ENCODE measurements at places on chromosomes 6 and 20.
A peak's percentile ranks its signal among the peaks of the same experiment; 100 is the strongest.

DNA sequence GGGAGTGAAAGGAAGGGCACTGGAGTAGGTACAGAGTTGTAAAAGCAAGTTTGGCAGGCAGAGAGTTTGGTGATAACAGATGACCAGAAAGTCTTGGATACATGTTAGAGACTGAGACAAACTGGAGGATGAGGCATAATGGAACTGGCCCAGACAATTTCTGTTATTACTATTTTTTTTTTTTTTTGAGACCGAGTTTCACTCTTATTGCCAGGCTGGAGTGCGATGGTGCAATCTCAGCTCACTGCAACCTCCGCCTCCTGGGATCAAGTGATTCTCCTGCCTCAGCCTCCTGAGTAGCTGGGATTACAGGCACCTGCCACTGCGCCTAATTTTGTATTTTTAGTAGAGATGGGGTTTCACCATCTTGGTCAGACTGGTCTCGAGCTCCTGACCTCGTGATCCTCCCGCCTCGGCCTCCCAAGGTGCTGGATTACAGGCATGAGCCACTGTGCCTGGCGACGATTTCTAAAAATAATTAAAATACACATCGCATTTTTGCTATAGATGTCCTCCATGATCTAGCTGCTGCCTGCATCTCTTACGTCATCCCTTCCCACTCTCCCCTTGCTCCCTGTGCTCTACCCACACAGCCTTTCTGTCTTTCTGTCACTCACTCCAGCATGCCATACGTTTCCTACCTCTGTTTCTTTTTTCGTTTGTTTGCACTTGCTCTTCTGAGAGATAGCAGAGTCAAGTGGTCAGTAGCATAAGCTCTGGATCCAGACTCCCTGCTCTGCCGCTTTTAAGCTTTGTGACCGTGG is 23.5 kb downstream of the MAPK14 start:
- no peak for DNase-seq

DNA sequence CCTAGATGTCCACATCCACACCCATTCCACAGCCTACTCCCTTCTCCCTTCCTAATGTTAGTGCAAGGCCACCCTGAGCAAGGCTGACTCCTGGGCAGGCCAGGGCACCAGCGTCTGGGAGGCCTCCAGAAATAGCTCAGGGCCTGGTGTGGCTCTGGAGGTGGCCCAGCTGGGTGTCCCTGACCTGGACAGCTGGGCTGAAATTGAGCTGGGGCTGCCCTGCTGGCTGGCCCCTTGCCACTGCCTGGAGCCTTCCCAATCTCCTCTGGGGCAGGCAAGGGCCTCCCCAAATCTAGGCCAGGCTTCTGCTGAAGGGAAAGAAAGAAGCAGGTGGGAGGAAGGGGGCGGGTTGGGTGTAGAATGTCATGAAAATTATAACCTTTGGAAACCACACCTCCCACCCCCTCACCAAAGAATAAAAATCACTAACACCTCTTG is 2.1 kb downstream of the FAM110A start:
- no peak for DNase-seq

- DNase-seq, result no peak
Measured at GRCh38 chr6:44672841-44673240, 285.3 kb downstream of the CDC5L start.

DNA sequence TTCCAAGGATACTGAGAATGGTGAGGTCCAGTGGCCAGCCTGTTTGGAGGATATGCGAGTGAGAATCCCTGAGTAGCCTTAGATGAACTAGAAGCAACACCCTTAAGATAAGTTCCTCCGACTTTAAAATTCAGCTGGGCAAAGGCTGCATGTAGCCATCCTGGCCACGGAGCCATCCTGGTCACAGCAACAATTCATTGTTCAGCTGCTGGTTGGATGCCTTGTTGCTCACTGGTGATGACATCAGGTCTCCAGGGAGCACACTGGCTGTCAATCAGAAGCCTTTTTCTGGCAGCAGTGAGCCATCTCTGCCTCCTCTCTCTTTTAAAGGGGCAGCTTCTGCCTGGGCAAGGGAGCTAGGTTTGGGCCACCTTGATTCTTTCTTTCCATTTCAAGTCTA is 22.4 kb upstream of the RIMS4 start:
- DNase-seq, result no peak

DNA sequence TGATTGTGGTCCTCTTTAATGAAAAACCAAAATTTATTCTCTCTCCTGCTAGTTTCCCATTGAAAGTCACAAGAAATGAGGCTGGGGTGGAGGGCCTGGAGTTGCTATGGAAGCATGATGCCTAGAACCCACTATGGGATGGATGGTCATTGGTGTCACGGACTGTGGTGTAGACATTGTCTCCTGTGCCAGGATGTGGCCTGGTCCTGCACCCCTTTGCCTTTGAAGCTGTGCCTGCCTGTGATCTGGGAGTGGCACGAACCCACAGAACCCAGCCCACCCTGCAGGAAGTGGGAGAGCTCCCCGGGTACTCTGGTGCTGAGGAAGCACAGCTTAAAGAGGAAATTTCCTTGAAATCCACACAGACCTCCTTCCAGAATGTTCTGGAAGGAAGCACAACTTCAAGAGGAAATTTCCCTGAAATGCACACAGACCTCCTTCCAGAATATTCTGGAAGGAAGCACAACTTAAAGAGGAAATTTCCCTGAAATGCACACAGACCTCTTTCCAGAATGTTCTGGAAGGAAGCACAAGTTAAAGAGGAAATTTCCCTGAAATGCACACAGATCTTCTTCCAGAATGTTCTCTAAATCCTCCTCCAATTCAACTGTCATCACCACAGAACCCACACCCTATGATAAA is 105.6 kb downstream of the CDH26 start:
- no peak for DNase-seq

- DNase-seq, result no peak
Measured at GRCh38 chr20:52268184-52268749, 76.7 kb upstream of the ZFP64 start.

GRCh38 chr6:79808921-79809320 is 138.4 kb downstream of the ELOVL4 start:
- DNase-seq, result no peak

DNA sequence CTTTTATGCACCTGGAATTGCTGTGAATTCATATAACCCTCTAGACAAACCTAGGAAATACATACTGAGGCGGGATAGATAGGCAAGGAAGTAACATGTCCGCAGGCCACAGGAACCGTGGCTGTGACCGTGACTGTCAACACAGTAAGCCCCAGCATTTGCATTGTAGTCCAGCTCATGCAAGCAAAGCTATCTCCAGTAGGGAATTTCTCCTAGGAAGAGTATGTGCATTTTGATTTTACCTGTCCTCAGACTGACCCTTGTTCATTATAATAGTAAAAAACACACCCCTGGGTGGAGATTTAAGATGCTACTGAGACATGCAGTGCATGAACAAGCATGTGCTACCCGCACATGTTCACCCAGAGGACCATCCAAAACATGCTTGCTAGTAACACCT is 30.5 kb upstream of the RIMS4 start:
- DNase-seq, result no peak

- no peak for DNase-seq
Measured at GRCh38 chr20:34300809-34301586, 2.2 kb downstream of the AHCY start.

GRCh38 chr20:34512266-34512954 is 3.8 kb upstream of the DYNLRB1 start:
- no peak for DNase-seq

- no peak for DNase-seq
Measured at GRCh38 chr6:148222846-148223245, 119.8 kb upstream of the SASH1 start.

DNA sequence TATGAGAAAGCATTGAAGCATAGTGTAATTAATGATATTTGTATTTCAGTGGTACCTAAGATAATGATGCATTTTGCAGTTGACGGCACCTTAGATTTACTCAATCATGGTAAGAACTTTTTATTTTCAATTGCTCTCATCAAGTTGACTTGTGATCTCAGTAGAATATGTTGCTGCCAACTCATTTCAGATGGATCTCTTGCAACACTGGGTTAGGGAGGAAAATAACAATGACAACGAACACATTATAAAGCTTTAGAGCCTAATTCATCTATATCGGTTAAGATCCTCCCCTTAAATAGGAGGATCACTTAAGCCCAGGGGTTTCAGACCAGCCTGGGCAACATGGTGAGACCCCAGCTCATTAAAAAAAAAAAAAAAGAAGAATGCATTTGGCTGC is 18.0 kb upstream of the TBC1D22B start:
- no peak for DNase-seq

DNA sequence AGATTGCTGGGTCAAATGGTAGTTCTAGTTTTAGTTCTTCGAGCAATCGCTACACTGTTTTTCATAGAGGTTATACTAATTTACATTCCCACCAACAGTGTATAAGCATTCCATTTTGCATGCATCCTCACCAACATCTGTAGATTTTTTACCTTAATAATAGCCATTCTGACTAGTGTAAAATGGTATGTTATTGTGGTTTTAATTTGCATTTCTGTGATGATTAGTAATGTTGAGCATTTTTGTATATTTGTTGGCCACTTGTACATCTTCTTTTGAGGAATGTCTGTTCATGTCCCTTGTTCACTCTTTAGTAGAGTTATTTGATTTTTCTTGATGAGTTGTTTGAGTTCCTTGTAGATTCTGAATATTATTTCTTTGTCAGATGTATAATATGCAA is 236.2 kb downstream of the GRM1 start:
- DNase-seq, result no peak

GRCh38 chr6:155894758-155895157 is 439.1 kb upstream of the NOX3 start:
- no peak for DNase-seq

DNA sequence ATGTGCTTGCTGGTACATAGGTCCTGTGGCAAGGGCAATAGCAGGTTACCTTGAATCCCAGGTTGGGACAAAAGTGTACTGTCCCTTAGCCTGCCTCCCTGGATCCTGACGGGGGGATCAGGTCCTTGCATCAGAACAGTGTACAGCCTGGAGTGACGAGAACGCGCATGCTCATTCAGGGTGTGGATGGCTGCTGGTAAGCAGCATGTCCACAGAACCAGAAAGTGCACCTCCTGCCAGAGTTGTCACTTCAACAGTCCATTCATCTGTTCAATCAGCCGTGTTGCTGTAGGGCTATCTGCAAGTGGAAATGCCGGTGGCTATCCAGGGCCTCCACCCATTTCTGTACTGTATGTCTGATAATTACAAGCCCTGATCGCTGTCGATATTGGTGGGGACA is 236.3 kb upstream of the SOX4 start:
- DNase-seq, result no peak

GRCh38 chr6:167323111-167323510 is 1.8 kb upstream of the TTLL2 start:
- no peak for DNase-seq

DNA sequence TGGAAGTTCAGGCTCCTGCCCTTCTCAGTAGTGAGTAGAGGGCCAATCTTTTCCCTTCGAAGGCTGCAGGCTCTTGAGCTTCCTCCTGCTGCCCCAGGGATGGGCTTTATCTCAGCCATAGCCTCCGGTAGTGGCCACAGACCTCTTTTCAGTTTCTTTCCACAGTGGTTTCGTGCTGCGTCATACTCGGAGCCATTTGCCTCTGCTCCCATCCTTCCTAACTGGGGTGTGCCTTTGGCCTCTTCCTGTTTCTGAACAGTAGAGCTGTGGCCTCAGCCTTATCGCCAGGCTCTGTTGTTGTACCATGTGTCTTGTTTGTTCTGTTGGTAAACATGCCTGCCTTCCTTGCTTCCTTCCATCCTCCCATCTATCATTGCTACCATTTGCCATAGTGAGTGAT is 54.1 kb downstream of the TULP4 start:
- DNase-seq, result no peak

DNA sequence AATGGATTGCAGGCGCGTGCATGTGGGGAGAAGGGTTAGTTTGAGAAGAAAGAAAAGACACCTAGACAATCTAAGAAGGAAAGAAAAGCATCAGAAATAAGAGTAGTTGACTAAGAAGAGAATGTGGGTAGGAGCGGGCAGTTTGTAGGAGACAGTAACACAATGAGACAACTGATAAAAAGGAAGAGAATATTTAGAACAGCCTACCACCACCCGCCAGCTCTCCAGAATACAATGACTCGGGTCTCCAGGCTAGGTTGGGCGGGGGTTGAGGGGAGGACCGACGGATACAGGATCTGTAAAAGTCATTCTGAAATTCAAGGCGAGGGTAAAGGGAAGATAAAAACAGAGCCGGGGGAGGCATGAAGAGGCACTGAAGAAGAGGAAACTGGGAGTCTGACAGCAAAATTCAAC is 712 bp downstream of the ABHD16A start:
- peak; percentile 17 for DNase-seq

DNA sequence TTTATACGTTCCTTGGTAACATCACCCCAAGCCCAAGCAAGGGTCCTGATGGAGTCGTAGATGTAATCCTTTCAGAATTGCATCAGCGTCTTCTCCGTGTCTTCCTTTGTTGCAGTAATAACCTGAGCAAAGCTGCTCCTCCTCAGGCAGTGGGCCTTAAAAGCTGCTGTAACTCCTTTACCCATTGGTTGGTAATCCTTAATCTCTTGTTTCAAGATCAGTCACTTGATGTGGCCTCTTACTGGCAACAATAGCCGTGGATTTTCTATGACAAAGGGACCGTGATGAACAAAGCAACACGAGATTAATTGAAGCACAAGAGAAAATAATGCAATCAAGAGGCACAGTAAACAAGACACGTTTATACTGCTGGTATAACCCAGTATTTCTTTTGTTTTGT is 44.6 kb downstream of the ALDH5A1 start:
- DNase-seq, result no peak

- DNase-seq, result no peak
Measured at GRCh38 chr6:138545621-138545980, 46.3 kb upstream of the NHSL1 start.

DNA sequence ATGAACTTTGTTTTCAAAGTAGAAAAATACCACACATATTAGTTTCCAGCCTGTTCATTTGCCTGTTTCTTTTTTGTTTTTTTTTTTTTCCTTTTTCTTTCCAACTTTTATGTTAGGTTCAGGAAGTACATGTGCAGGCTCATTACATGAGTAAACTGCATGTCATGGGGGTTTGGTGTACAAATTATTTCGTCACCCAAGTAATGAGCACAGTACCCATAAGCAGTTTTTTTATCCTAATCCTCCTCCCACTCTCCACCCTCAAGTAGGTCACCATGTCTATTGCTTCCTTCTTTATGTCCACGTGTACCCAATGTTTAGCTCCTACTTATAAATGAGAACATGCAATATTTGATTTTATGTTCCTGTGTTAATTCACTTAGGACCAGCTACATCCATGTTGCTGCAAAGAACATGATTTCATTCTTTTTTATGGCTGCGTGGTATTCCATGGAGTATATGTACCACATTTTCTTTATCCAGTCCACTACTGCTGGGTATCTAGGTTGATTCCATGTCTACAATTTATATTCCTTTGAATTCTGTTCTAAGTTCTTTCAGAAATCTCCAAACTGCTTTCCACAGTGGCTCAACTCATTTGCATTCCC is 31.8 kb downstream of the SNX14 start:
- DNase-seq, result no peak

All from CD4-positive, alpha-beta T cell treated with Interleukin-4 for 4 hours (primary cell).